ENCODE measurements at places on chromosomes 1 and 21. TPM values are rescaled to one million over a fixed set of nuclear protein-coding genes. Genes with fewer than 3 reads are reported as not detected.

Gene BMP8B
- total RNA-seq = 2.3 TPM

Gene ZMYND12
- 1.3 TPM for total RNA-seq

Gene NT5C1A
- total RNA-seq = 3.1 TPM

DNA sequence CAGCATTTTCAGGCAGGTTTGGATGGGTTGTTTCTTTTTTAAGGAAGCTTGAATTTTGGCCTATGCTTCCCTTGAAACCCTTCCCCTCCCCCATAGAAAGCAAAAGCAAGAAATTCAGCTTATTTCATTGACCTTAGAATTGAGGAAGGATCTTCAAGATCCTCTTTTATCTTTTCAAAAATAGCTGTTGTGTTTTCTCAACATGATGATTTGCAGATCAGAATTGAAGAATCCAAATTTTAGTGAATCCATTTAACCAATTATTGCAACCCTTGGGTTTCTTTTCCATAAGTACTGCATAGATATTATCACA lies 73.7 kb downstream of the LRRC8C start:
- no peaks in the 10 kb centered on the region for H3K4me1 ChIP-seq
- no peak overlapping the region for H3K4me3 ChIP-seq
- no peak for DNase-seq
- H3K27ac ChIP-seq = no peak overlapping the region

DNA sequence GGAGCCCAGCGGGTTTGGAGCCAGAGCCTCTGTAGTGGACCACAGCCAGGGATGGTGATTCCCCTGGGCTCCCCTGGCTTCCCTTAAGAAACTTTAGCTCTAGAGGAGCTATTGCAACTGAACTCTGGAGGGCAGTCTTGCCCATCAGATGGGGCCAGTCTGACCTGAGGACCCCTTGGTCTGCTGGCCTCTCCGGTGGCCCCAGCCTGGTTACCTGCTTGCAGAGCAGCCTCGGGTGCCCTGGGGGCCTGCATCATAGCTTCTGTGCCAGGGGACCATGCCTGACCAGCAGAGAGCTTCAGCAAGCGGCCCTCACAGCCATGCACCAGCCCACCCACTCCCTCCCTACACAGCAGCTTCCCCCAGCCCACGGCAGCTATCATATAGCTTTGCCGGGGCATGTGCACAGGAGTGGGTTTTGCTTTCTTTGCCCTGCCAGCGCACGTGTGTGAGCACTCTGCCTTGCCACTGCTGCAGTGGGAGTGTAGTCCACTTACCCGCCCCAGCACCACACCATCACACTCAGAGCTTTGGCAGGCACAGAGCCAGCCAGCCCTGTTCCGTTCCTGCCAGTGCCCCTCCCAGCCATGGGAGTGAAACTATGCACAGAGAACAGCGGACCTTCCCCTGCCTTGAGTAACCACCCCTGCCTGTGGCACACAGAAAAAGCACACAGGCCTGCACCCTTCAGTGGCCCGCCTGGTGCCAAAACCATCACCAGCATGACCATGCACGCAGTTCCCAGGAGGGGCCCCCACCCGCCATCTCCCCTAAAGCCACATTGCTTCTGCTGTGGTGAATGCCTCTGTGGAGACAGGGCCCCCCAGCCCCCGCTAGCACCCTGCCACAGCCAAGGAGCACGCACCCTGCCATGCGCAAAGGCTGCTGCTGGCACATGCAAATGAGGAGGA lies 442.9 kb upstream of the NEGR1 start:
- no peak overlapping the region for H3K27ac ChIP-seq
- H3K4me1 ChIP-seq = no peaks in the 10 kb centered on the region
- H3K27me3 ChIP-seq = no peaks in the 10 kb centered on the region
- no peak overlapping the region for H3K4me3 ChIP-seq
- H3K36me3 ChIP-seq = no peaks in the 10 kb centered on the region

GRCh38 chr1:177310326-177310725 lies 139.6 kb downstream of the BRINP2 start:
- no peaks in the 10 kb centered on the region for H3K36me3 ChIP-seq
- no peak for DNase-seq
- H3K4me1 ChIP-seq = no peaks in the 10 kb centered on the region

DNA sequence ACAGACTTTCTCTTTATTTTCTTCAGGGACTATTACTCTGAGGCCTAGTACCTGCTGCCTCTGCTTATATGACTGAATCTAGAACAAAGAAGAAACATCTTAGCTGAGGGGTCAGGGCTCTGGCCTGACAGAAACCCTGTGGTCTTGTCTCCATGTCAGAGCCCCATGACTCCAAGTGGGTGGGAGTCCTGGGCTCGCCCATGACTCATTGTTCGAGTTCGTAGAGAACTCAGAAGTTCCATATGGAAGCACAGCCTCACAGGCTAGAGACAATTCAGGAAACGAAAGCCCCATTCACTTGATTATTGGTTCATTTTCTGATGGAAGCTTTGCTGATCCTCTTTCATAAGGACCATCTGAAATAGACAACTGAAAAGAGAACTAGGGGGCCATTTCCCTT lies 73.2 kb downstream of the CD58 start:
- no peak overlapping the region for H3K4me3 ChIP-seq
- H3K4me1 ChIP-seq = peaks cover 64% of the 10 kb centered on the region
- peak overlapping the region; percentile 83 for H3K27ac ChIP-seq
- no peaks in the 10 kb centered on the region for H3K36me3 ChIP-seq
- no peaks in the 10 kb centered on the region for H3K27me3 ChIP-seq
- no peak for DNase-seq

- no peaks in the 10 kb centered on the region for H3K36me3 ChIP-seq
- H3K4me3 ChIP-seq = no peak overlapping the region
- H3K27ac ChIP-seq = no peak overlapping the region
Measured at GRCh38 chr1:49765034-49765433, 258.7 kb downstream of the AGBL4 start.

GRCh38 chr1:167784876-167785550 lies 63.2 kb downstream of the MPZL1 start:
- no peak for DNase-seq
- no peak overlapping the region for H3K4me3 ChIP-seq

DNA sequence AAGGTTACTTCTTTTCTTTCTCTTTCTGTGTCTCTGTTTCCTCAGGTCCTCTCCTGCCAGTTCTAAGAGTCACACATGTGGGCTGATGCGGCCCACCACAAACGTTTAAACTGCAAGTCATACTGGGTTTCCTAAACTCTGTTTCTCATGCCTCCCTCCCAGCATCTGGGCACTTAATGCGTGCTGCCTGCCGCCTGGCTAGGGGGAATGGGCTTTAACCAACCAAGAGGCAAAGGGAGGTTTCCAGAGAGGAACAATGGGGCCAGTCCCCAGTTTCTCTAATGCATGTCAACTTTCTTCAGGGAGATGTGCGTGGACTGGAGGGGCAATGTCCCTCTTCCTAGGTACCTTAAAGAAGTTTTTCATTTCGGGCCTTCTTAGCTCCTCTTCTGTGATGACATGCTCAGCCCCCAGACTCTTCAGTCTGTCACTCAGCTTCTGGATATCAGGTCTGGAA lies 19.9 kb upstream of the SRSF4 start:
- no peak overlapping the region for H3K27ac ChIP-seq
- no peak for DNase-seq
- peaks cover 9% of the 10 kb centered on the region for H3K4me1 ChIP-seq
- H3K27me3 ChIP-seq = no peaks in the 10 kb centered on the region
- H3K36me3 ChIP-seq = peaks cover 5% of the 10 kb centered on the region

DNA sequence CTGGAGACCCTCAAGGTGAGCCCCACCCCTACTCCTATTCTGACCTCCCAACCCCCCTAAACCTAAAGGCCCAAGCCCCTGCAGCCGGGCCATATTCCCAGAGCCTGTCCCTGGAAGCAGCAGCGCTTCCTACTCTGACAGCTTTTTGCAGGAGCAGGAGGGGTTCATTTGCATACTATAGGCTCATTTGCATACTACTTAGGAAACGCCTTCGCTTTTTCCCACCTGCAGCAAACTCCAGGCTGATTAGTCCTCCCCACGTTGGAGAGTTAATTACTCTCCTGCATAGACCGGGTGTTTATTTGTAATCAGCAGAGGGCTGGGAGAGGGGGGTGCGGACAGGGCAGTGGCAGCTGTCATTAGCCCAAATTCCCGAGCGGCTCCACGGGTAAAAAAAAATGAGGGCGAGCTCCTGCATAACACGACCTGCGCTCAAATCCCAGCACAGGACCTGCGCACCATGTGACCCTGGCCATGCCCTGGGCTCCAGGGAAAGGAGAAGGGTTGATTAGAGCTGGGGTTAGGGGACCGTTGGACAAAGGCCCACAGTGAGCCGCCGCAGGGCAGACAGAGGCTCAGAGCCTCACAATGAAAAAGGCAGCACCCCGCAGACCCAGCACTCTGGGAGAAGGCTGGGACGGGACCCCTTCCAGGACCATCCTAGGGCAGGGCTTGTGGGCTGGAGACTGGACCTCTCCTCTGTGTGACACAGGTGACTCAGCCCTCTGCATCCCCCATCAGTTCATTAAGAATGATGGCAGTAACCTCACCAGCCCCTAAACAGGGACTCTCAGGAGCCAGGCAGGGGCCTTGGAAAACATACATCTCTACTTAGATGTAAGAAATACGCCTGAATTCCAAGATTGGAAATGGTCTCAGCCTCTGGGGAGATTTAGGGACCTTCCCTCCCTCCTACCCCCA lies 9.9 kb upstream of the C1QA start:
- no peaks in the 10 kb centered on the region for H3K27me3 ChIP-seq
- H3K27ac ChIP-seq = no peak overlapping the region
- H3K4me3 ChIP-seq = no peak overlapping the region

GRCh38 chr1:245054507-245055270 lies 100.1 kb upstream of the KIF26B start:
- no peak for DNase-seq
- no peaks in the 10 kb centered on the region for H3K4me1 ChIP-seq
- H3K27ac ChIP-seq = no peak overlapping the region
- H3K4me3 ChIP-seq = no peak overlapping the region
